ENCODE measurements at places on chromosomes 1 and 21.

- DNase-seq: no peak
These were observed 413.5 kb downstream of the DUSP10 start for GRCh38 chr1:221328371-221328770.

DNA sequence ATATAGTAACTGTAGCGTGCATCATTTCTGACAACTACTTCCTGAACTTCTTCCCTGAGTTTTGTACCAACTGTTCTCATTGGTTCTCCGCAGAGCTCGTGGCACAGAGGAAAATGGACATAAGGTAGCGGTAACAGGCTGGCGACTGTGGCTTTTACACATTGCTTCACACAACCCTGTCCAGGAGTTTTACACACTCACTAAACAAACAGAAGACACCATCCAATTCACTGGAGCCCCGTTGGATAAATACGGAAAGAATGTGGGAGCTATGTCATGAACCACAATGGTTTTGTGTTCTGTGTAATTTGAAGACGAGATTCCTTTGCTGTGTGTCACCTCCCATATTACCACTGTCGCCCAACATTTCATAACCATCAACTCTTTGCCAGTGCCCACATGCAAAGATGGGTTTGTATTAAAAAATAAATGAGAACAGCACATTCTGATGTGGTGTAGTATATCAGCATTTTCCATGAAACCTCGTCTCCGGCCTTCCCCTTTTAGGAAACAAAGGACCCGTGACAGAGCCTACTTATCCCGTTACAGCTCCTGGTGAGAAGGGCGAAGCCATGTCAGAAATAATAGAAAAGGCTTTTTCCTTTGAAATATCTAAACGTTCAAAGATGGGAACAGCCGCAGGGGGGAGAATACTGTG lies 47.4 kb upstream of the ENAH start:
- DNase-seq: peak; percentile 24

GRCh38 chr1:244356376-244356775 lies 95.3 kb downstream of the ADSS2 start:
- no peak for DNase-seq

DNA sequence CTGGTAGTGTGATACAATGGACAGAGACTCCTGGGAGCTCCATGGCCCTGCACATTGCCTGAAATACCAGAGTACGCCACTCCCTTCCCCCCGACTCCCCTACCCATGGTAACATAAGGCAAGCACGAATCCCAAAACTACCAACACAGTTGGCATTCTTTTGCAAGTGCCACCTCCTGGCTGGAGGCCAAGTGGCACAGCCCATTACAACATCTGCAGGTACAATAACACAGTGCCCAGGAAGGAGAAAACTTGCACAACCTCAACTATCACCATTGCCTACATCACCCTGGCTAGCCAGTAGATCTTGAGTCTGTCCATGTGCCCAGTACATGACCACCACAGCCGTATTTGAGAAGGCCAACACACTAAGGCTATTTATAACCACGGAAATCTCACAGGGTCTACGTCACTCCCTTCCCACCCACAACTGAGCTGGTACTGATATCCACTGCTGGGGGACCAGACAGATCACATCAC lies 11.7 kb downstream of the ADAMTS1 start:
- DNase-seq: no peak

- DNase-seq: no peak
These were observed 3.0 kb upstream of the JUN start for GRCh38 chr1:58786927-58787245.

GRCh38 chr1:68322096-68322495 lies 89.8 kb upstream of the WLS start:
- no peak for DNase-seq

DNA sequence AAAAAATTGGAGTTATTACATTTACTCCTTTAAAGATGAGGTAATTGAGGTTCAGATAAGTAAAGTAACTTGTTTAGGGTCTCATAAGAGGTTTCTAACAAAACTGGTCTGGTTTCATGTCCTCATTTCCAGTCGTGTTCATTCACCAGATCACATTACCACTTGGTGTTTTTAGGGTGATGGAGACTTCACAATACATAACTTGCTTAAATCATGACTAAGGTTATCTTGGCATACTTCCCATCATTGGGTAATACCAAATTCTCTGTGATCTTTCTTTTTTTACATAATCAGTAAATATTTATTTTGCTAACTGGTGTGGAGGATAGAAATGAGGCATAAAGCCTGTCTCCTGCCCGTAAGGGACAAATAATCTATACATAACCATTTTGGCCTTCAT lies 31.6 kb upstream of the RPTN start:
- DNase-seq: peak; percentile 13

DNA sequence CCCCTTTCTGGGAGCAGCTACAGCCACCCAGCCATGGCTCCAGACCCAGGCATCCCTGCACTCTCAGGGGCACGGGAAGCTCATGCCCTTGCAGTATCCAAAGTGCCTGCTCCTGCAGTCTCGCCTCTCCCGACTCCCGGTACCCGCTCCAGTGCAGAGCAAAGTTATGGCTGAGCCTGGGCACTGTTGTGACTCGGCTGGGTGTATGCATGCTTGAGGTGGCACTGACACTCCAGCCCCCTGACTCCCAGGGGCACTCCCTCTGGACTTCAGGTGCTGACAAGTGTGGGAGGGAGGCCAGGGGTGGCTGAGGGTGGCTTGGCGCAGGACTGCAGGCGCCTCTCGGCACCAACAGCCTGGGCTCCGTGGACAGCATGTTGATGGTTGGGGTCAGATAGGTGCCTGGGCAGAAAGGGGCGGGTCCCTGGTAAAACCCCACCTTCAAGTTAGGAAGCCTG lies 580.1 kb upstream of the ADGRL2 start:
- DNase-seq: no peak

DNA sequence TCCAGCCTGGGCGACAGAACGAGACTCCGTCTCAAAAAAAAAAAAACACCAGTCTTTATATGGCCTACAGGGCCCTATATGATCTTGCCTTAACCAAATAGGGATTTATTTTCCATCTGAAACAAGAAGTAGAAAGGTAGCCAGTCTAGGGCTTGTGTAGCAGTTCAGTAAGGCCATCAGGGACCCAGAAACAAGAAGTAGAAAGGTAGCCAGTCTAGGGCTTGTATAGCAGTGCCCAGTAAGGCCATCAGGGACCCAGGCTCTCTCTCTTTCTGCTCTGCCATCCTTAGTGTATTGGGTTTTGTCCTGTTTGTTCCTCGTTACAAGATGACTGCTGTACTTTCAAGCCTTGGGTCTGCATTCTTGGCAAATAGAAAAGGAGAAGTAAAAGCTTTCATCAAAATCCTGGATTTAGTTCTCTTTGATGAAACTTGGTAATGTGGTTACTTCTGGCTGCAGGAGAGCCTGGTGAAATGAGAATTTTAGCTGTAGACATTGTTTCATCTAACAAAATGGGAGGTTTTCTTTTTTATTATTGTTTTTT lies 46.1 kb downstream of the PKN2 start:
- DNase-seq: peak; percentile 36

DNA sequence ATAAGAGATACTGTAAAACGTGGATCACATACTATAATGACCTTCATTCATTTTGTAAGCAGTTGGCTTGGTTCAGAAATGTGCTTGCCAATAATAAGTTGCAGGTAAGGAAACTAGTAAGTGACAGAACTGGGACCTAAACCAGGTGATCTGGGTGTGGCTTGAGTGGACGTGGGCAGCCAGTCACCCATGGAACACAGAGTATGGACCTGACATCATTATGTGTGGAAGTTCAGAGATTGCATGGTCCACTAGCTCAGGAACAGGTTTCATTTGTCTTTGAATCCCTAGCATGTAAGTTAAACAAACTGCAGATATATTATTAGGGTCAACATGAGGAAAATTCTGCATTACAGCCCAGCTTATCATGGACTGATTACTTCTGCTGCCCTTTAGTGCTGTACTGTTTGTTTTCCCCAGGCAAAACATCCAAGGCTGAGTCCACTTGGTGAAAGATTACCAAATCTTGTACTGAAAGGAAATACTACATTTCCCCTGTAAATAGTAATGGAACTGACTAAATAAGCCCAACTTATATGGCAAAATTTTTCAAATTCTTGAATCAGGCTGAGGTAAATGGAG lies 327.3 kb upstream of the SGIP1 start:
- peak; percentile 23 for DNase-seq

GRCh38 chr1:35717911-35718476 lies 690 bp downstream of the C1orf216 start:
- peak; percentile 32 for DNase-seq

DNA sequence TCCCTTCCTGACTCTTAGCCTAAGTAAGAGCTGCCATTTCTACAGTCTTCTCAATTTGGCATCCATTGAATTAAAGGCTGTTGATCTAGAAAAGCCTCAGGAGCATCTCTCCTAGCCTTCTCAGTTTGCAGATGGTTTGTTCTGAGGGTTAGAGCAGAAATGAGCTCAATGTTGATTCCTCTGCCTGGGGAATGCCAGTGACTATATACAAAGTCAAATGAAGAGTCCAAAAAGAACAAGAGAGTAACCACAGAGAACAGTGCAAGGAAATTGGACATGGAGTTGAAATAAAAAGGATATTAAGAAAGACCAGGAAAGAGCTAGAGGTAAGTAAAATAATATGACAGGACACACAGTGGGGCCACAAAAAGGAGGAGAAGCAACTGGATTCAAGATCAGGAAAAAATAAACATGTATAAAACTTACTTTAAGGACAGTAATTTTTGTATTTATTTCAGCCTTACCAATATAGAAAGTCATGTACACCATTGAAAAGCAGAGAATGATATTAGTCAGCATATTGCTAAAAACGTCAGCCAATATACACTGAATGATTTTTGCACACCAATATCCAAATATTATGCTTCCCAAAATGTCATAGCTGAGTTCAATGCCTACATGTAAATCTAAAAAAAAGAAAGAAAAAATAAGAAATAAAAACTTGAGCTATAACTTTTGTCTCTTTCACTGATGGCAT lies 21.3 kb downstream of the SLC9C2 start:
- no peak for DNase-seq

GRCh38 chr1:235637756-235638534 lies 11.6 kb downstream of the GNG4 start:
- no peak for DNase-seq

DNA sequence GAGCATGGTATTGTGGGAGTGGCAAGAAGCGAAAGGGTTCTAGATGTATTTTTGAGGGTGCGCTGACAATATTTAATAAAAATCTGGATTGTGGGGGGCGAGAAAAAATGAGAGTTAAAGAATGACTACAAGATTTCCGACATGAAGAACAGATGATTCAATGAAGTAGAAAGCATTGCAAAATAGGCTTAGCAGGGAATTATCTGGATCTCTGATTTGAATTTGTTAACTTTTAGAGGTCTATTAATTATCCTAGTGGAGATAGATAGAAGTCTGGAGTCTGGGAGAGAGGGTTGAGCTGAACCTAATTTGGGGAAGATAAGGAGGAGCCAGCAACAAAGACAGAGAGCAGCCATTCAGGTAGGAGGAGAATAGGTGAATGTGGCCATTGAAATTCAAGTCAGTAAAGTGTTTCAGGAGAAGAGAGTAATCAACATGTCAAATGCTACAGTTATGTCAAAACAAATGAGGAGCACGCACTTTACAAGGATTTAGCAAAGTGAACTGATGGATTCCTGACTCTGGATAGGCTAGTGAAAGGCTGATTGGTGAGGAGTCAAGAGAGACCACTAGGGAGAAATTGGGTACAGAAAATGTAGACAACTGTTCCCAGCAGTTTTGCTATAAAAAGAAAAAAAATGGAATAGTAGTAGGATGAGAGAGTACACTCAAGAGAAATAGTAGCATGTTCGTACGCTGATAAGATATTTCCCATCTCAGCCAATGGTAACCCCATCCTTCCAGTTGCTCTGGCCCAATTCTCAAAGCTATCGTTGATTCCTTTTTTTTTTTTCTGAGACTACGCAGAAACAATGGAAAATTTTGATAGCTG lies 393.2 kb upstream of the CXADR start:
- no peak for DNase-seq

GRCh38 chr1:29090937-29091618 lies 32.6 kb downstream of the TMEM200B start:
- DNase-seq: peak; percentile 42

GRCh38 chr21:33866826-33867225 lies 48.8 kb downstream of the ATP5PO start:
- DNase-seq: no peak

GRCh38 chr1:33167650-33168447 lies 14.0 kb downstream of the TRIM62 start:
- no peak for DNase-seq

DNA sequence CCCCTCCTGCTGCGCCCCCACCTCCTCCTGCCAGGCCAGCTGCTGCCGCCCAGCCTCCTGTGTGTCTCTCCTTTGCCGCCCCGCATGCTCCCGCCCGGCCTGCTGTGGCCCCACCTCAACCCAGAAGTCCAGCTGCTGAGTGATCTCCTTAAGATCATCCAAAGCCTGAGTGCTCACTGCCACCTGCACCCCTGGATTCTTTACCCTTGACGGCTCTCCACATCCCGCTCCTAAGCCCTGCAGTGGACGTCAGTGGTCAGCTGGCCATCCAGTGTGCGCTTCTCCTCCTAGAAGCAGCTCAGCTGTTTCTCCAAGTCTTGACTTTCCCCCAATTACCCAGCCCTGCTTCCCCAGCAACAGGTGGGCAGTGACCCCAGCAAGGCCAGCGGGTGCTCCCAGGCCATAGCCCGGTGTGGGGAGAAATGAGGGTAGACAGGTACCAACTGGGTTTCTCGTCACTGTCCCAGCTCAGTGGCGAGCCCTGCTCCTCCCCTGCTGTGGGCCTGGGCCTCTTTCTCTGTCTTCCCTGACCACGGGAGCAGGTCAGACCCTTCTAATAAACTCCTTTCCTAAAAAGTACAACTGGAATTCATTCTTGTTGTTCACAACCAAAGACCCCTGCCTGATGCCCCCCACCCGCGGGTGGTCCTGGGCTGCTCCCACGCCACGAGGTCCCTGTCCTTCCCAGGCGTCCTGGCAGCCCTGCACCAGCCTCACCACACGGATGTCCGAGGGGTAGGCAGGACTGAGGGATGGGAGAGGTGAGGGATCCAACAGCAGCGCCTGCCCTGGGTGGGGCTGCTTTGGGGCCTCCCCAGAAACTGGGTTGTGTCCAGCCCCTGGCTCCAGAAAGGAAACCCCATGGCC lies 1.4 kb downstream of the KRTAP10-7 start:
- no peak for DNase-seq

DNA sequence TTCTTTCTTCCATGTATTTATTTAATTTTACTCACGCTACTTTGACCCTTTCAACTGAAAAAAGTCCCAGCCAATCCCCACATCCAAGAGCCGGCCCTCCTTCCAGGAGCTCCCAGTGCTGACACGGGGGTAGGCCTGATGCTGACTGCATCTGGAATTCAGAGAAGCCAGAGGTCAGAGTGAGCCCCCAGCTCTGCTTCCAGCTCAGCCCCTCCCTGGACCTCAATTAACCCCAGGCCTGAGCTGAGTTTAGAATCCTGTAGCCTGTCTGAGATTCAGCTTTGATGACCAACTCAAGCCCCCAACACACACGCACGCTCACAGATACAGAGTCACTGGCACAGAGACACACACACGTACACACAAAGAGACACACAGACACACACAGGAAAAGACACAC lies 247.9 kb downstream of the NPHP4 start:
- DNase-seq: no peak

Measured in DMS53 (cell line).